SW 1271 (cell line): ENCODE measurements at places on chromosomes 2 and 18.

GRCh38 chr2:61177727-61178549, 15.9 kb downstream of the C2orf74 start:
- peak; percentile 23 for DNase-seq

GRCh38 chr2:88563129-88563528, 64.1 kb downstream of the EIF2AK3 start:
- no peak for DNase-seq

DNA sequence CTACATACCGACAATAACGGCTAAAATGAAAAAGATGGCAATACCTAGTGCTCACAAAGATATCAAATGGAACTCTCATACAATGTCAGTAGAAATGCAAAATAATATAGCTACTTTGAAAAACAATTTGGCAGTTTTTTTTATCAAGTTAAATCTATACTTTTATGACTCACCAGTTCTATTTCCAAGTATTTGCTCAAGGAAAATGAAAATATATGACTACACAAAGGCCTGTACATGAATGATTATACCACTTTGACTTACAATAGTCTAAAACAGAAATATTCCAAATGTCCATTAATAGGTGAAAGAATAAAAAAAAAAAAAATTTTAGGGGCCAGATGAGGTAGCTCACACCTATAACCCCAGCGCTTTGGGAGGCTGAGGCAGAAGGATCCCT, 219.8 kb downstream of the ZRANB3 start:
- DNase-seq: no peak

GRCh38 chr18:48053881-48054816, 123.7 kb upstream of the SMAD2 start:
- no peak for DNase-seq

GRCh38 chr18:9951022-9951859, 37.4 kb downstream of the VAPA start:
- no peak for DNase-seq

GRCh38 chr2:190646780-190647522, 1.9 kb upstream of the NAB1 start:
- no peak for DNase-seq

DNA sequence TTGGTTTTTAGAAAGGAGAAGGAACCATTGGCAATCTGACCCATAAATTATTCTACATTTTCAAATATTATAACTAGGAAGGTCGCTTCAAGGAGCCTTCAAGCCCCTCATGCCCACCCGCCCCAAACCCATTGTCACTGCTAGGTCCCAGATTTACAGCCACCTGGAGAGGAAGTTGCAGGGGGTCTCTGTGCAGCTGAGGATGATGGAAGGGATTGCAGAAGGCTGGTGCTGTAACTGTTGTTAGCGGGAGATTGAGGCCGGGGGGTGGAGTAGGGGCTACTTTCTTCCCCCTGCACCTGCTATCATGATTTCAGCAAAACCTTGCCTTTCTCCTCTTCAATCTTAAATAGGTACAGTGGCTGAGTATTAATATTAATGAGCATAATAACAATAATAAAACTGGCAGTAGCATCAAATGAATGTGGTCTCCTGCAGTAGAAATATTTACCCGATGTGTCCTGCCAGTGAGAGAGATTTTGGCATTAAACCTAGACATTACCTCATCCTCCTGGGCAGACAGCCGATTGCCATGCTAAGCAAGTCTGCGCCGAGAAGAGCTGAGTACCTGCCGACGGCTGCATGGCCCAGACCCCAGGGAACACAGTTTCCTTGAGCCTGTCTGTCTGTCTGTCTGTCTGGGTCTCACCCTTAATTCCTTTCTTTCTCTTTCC, 225.4 kb downstream of the FAM210A start:
- no peak for DNase-seq
